B cell (primary cell): ENCODE measurements at places on chromosomes 7 and 10. TPM values are rescaled to one million over a fixed set of nuclear protein-coding genes. Genes with fewer than 3 reads are reported as not detected.
A peak's percentile ranks its signal among the peaks of the same experiment; 100 is the strongest.

DNA sequence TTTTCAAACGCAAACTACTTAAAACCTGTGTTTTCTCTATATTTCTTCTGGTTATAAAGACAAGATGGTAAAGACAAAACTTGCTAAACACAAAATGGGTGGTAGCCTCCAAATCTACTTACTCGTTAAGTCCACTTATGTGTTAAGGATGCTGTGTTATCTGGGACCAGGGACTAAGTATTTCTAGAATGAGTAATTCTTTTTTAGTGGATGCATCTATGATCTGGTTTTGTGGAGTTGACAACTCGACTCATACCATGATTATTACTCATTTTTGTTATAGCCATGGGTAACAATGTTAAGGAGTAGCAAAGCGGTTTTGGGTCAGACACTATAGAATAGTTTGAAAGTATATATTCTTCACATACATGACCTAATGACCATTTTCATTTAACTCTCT, 239.5 kb upstream of the FOXP2 start:
- no peak overlapping the region for H3K4me3 ChIP-seq
- no peak overlapping the region for H3K27ac ChIP-seq
- no peak for DNase-seq
- H3K4me1 ChIP-seq: no peaks in the 10 kb centered on the region

- no peak for DNase-seq
- H3K27ac ChIP-seq: no peak overlapping the region
- no peak overlapping the region for H3K4me3 ChIP-seq
- no peaks in the 10 kb centered on the region for H3K27me3 ChIP-seq
These were observed 34.4 kb downstream of the POLR1F start for GRCh38 chr7:19674266-19674960.

DNA sequence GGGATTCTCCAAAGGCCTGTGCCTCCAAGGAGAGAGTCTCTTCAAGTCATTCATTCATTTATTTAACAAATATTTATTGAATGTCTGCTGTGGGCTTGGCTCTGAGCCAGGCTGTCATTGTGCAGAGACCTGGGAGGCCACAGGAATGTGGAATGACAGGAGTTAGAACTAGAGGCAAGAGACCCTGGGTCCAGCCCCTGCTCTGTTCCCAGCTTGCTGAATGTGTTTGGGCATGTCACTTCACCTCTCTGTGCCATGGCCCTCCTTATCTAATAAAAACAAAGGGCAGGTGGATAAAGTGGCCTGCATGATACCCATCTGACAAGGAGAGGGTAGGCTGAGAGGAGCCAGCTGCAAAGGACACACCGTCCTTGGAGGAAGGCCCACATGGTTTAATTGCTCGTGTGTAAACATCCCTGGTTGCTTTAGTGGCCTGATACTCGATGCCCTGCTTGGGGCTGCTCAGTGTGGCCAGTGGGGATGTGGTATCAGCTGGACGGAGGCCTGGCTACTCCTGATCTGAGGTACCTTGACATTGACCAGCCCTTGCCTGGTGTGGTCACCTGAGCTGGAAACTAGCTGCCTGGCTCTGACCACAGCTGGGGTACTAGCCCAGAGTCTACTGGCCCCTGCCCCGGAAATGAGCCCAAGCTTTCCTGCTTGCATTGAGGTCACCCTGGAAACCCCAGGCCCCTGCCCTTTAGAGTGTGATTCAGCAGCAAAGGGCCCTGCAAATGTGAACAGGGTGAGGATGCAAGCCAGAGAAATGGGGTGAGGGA, 116.2 kb downstream of the CDH23 start:
- no peaks in the 10 kb centered on the region for H3K4me1 ChIP-seq
- no peak overlapping the region for H3K4me3 ChIP-seq
- no peak overlapping the region for H3K27ac ChIP-seq

DNA sequence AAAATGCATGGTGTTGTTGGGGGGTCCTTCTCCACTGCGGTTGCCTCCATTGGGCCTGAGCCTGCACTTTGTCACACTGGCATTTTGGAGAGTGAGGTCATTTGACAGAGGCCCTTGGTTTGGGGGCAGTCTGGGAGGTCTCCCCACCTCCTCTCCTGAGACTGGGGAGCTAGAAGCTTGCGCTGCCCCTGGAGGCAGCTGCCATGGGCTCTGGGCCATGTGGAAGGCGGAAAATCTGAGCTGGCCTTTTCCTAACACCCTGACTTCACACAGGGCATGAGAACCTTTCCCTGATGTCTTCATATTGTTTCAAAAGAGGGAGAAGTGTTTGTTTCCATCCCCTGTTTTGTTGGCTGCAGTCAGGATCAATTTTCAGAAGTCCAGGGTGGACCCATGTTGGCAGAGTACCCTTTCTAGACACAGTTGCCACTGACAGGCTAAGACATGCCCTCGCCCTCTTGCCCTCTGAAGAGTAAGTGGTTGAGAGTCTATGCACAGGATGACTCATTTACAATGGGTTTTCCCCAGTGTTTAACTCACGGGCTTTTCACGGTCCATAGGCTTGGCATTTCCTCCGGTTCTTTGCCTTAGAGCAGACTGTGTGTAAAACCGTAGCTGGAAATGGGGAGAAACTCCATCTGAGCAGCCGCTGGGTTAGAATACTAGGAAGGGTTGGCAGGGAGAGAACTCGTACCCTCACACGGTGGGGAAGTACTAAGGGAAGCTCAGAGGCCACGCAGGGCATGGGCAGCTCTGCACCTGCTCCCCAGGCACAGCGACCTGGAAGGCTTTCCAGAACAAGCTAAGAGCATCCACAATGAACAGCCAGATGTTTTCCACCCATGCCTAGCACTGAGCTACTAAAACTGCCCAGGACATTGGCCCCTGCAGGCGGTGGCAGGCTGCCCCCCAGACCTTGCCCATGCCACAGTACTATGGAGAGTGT, 655.0 kb downstream of the SDK1 start:
- H3K27ac ChIP-seq: no peak overlapping the region
- H3K27me3 ChIP-seq: no peaks in the 10 kb centered on the region
- H3K36me3 ChIP-seq: no peaks in the 10 kb centered on the region
- H3K4me1 ChIP-seq: peaks cover 4% of the 10 kb centered on the region
- DNase-seq: peak; percentile 61

Gene CUZD1
- polyA plus RNA-seq: 0.92 and 2.1 TPM in 2 replicates

DNA sequence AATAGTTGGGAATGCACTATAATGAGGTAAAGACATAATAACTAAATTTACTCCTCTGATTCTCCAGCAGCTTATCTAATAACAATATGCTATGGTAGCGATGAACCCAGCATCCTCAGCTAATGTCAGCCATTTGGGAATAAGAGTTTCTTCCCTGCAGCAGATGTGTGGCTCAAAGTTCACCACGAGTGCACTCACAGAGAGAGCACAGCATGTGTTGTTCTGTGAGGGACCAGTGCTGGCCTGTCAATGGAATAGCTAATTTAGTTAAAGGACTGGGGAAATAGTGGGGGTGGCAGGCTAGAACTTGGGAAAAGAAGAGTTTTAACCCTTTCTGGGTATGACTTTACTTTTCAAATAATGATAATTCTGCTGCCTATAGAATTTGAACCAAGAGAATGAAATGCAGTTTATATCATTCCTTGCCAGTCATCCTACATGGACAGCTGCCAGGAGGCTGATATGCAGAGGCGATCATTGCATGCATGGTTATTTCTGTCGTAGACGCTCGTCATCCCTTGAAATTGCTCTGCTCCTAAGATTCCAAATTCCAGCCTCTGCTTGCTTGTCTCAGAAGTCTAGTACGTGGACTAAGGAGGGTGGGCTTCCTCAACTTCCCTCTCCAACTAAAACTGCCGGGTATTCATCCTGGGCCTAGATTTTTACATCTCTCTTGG, 355.6 kb downstream of the RNLS start:
- H3K27me3 ChIP-seq: no peaks in the 10 kb centered on the region
- H3K27ac ChIP-seq: no peak overlapping the region

GRCh38 chr10:1047937-1048336, 982 bp downstream of the IDI1 start:
- peaks cover 18% of the 10 kb centered on the region for H3K36me3 ChIP-seq
- peak overlapping the region; percentile 79 for H3K4me3 ChIP-seq
- no peaks in the 10 kb centered on the region for H3K27me3 ChIP-seq
- H3K27ac ChIP-seq: peak overlapping the region; percentile 99

- peak; percentile 77 for DNase-seq
- H3K27ac ChIP-seq: peak overlapping the region; percentile 95
- peak overlapping the region; percentile 98 for H3K4me3 ChIP-seq
These were observed 977 bp downstream of the TMEM248 start for GRCh38 chr7:66921918-66922486.

- no peak overlapping the region for H3K4me3 ChIP-seq
- H3K27me3 ChIP-seq: no peaks in the 10 kb centered on the region
- no peak overlapping the region for H3K27ac ChIP-seq
- no peaks in the 10 kb centered on the region for H3K36me3 ChIP-seq
- DNase-seq: no peak
These were observed 20.2 kb upstream of the FOXK1 start for GRCh38 chr7:4661871-4662270.

- no peak for DNase-seq
- H3K27ac ChIP-seq: no peak overlapping the region
- H3K36me3 ChIP-seq: no peaks in the 10 kb centered on the region
- H3K4me1 ChIP-seq: no peaks in the 10 kb centered on the region
- H3K27me3 ChIP-seq: no peaks in the 10 kb centered on the region
- H3K4me3 ChIP-seq: no peak overlapping the region
These were observed 195.5 kb upstream of the PHYHIPL start for GRCh38 chr10:58980826-58981415.

DNA sequence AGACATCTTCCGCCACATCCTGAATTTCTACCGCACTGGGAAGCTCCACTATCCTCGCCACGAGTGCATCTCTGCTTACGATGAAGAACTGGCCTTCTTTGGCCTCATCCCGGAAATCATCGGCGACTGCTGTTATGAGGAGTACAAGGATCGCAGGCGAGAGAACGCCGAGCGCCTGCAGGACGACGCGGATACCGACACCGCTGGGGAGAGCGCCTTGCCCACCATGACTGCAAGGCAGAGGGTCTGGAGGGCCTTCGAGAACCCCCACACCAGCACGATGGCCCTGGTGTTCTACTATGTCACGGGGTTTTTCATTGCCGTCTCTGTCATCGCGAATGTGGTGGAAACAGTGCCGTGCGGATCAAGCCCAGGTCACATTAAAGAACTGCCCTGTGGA, 1.9 kb downstream of the KCND2 start:
- H3K4me3 ChIP-seq: no peak overlapping the region
- no peaks in the 10 kb centered on the region for H3K36me3 ChIP-seq
- no peak overlapping the region for H3K27ac ChIP-seq
- peaks cover 4% of the 10 kb centered on the region for H3K27me3 ChIP-seq
- H3K4me1 ChIP-seq: no peaks in the 10 kb centered on the region

Gene SPDYE11
- not detected in 2 replicates for polyA plus RNA-seq

GRCh38 chr7:35482231-35482630, 212.7 kb downstream of the HERPUD2 start:
- DNase-seq: no peak
- no peak overlapping the region for H3K27ac ChIP-seq
- H3K4me3 ChIP-seq: no peak overlapping the region
- H3K4me1 ChIP-seq: no peaks in the 10 kb centered on the region
- no peaks in the 10 kb centered on the region for H3K36me3 ChIP-seq
- no peaks in the 10 kb centered on the region for H3K27me3 ChIP-seq

Gene GLI3
- polyA plus RNA-seq: not detected in 2 replicates
